ENCODE measurements at places on chromosomes 5 and 9. TPM values are rescaled to one million over a fixed set of nuclear protein-coding genes. Genes with fewer than 3 reads are reported as not detected.

GABRP gene
- 0.72 TPM for total RNA-seq

GRCh38 chr5:180097926-180098325 is 26.4 kb upstream of the RNF130 start:
- H3K36me3 ChIP-seq = no peaks in the 10 kb centered on the region
- H3K4me1 ChIP-seq = no peaks in the 10 kb centered on the region
- no peak for DNase-seq
- no peaks in the 10 kb centered on the region for H3K27me3 ChIP-seq

DNA sequence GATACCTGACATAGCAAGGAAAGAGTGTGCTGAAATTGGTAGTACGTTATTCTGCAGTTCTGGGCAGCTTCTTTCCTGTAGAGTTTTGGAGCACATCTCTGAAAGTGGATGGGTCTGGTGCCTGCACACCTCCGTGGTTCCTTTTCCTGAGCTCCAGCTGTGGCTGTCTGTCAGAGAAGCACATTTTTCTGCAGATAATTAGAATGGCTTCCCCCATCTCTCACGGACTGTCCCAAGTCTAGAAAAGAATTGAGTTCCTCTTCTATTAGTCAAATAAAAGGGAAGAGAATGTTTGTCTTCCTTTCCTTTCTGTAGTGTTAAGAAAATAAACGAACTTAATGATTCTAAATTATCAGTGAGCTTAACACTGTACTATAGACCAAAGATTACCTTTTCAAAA is 55.7 kb downstream of the VCAN start:
- no peak overlapping the region for H3K4me3 ChIP-seq
- H3K4me1 ChIP-seq = no peaks in the 10 kb centered on the region
- DNase-seq = no peak
- H3K27ac ChIP-seq = no peak overlapping the region
- no peaks in the 10 kb centered on the region for H3K27me3 ChIP-seq

GRCh38 chr9:31671011-31671410 is 713.4 kb upstream of the ACO1 start:
- DNase-seq = no peak
- H3K27me3 ChIP-seq = no peaks in the 10 kb centered on the region
- H3K4me1 ChIP-seq = no peaks in the 10 kb centered on the region

- H3K36me3 ChIP-seq = no peaks in the 10 kb centered on the region
- H3K4me1 ChIP-seq = no peaks in the 10 kb centered on the region
- H3K27ac ChIP-seq = no peak overlapping the region
- H3K27me3 ChIP-seq = no peaks in the 10 kb centered on the region
- DNase-seq = no peak
Measured at GRCh38 chr5:77832938-77833337, 56.8 kb upstream of the TBCA start.
